Stimulated activated naive CD8-positive, alpha-beta T cell treated with anti-CD3 and anti-CD28 coated beads, Interleukin-15, amount 100 ng/mL, for 72 hours (primary cell): ENCODE measurements at places on chromosomes 4 and X.

GRCh38 chr4:30808276-30808675, 88.1 kb downstream of the PCDH7 start:
- DNase-seq, result no peak

DNA sequence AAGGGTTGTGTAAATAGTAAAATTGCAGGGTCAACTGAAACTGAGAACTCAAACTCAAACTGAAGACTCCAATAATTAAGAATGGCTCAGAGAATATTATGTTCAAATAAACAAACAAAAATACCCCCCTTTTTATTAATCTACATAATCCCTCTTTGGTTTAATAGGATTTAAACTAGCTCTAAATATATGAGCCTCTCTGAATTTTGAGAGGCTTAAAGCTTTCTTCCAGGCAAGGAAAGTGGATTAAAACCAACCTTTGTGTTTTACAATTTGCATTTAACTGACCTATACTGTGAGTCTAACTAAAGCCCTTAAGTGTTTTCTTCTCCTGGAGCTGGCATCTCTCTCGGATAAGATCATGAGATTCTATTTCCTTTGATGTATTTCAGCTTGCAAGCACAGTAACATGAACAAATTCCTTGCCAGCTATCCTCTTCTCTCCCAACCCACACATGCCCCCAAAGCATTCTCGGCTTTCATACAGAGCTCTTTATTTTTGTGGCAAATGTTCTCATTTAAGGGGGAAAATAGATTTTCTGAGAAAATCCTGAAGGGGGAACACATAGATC, 1310.8 kb upstream of the AGA start:
- DNase-seq, result no peak

- DNase-seq, result no peak
Observed at GRCh38 chr4:1375761-1376322, 28.8 kb downstream of the UVSSA start.

DNA sequence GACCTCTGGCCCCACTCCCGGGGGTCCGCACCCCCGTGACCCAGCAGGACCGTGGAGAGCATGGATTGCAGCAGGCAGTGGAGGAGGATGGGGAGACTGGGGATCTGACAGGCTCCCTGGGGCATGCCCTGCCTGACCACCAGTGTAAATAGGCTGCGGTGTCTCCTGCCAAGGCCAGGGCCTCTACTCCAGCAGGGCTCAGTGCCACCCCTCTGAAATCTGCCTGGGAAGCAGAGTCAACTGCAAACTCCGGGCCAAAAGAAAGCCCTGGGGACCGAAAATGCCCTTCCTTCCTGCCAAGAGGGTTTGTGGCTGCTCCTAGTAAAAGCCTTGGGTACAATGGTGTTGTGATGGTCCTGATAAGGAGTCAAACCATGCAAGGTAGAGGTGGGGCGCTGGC, 6.4 kb downstream of the ADRA2C start:
- no peak for DNase-seq

DNA sequence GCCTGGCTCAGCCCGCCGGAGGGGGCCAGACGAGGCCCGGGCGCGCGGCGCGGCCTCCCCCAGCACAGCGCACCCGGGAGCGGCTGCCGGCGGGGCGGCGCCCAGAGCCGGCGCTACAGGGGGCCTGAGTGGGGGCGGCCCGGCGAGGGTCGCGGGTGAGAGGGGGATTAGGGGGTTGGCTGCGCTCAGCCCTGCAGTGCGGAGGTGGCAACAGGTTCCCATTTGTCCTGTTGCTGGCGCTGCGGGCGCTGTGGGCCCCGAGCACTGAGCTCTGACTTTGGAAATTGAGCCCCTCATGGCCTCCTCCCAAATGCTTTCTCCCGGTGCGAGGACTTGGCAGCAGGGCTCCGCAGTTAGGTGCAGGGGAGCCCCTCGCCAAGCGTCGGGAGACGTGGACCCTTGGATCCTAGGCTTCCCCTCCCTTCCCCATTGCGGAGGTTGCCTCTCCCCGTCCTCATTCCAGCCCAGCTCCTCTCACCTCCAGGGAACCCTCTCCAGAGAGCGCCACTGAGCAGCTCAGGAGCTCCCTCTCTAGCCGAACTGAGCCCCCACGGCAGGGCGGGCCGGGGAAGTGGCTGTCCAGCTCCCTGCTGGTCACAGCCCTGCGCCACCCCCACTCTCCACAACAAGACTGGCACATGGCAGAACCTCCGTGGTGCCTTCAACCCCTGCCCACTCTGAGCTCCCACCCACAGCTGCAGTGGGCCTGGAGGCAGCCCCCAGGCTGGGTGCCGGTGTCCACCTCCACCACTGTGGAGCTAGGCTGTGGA, 2.5 kb upstream of the DUSP9 start:
- DNase-seq, result no peak

DNA sequence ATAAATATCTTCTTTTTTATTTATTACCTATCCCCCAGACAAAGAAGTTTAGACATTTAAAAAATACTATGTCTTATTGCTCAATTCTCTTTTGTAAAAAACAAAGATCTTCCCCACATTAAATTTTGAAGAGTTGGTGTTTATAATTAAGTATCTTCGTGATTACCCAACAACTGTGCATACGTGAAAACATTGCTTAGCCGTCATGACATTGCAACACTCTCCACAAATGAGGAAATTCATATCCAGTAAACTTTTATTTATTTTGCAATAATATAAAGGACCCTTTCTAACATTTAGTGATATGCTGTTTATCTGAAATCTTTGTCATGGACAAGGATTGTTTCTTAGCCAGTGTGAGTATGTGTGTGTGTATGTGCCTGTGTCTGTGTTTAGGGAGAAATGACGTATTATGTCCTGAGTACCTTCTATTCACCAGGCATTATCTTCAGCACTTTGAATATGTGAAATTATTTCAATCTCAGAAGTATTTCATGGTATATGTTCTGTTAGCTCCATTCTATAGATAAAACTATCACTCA, 26.1 kb upstream of the EREG start:
- no peak for DNase-seq

DNA sequence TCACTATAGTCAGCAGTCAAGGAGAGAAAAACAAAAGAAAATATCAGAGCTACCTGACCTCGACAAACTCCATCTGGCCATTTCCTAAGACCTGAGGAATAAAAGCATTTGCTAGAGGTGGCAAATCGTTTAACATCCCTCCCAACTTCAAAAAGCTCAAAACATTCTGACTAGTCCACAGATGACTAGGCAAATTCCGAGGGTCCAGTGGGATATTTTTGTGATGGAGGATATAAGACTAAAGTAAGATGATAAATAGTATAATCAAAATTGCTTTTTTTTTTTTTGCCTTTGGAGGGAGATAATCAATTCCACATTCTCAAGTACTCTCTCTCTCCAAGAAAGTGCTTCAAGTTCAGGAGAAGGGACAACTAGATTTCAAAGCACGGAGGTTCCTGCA, 119.1 kb upstream of the ETNPPL start:
- DNase-seq, result no peak

DNA sequence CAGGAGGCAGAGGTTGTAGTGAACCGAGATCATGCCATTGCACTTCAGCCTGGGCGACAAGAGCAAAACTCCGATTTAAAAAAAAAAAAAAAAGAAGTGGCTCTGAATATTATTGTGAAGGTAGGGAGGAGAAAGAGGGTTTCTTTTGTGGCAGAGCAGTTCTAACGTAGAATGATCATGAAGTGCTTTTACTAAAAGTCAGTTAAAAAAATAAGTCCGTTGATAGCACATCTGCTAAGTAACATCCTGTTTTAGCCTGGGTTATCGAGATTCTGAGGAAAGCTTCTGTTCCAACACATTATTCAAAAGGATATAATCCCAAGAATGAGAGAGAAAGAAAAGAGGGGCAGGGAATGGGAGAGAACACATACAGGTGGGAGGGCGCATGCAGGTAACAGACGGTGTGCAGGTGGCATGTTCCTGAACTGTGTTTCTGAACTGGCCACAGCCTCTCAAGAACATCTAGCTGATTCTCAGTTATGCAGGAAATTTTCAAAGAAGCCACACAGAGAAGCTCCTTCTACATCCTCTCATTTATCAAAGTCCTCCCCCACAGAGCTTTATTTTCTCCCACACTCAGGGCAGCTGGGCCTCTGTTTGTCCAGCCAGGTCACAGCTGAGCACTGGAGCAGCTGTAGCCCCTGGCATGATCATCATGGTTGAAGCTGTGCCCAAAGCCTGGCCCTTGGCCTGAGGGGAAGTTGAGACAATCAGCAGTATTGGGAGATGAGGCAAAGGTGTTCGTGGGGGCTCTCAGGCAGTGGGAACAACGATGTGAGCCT, 342.3 kb downstream of the ZNF674 start:
- DNase-seq, result no peak

GRCh38 chr4:87165892-87166291, 54.5 kb downstream of the KLHL8 start:
- no peak for DNase-seq

DNA sequence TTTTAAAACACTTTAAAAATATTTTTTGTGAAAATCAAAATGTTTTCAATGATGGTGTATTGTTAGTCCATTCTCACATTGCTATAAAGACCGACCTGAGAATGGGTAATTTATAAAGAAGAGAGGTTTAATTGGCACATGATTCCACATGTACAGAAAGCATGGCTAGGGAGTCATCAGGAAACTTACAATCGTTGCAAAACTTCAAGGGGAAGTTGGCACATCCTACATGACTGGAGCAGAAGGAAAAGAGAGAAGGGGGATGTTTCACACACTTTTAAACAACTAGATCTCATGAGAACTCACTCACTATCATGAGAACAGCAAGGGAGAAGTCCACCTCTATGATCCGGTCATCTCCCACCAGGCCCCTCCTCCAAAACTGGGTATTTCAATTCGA, 110.7 kb downstream of the TMEM47 start:
- no peak for DNase-seq

GRCh38 chr4:33107814-33108213, 2387.6 kb downstream of the PCDH7 start:
- no peak for DNase-seq

DNA sequence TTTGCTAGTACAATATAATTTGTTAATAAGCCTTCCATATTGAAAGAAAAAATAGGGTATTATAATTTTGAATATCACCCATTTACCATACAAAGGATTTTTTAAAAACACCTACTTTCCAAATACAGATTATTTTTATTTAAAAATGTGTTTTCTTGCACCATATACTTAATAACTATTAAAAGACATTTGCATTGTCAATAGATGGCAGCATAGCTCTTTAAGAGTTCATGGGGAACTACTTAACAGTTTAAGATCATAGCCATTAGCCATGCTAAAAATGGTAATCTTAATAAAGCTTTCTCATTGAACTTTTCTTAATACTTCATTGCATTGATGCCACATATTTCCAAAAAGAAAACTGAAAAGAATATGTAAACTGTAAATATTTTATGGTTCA, 1995.9 kb downstream of the C4orf33 start:
- no peak for DNase-seq

DNA sequence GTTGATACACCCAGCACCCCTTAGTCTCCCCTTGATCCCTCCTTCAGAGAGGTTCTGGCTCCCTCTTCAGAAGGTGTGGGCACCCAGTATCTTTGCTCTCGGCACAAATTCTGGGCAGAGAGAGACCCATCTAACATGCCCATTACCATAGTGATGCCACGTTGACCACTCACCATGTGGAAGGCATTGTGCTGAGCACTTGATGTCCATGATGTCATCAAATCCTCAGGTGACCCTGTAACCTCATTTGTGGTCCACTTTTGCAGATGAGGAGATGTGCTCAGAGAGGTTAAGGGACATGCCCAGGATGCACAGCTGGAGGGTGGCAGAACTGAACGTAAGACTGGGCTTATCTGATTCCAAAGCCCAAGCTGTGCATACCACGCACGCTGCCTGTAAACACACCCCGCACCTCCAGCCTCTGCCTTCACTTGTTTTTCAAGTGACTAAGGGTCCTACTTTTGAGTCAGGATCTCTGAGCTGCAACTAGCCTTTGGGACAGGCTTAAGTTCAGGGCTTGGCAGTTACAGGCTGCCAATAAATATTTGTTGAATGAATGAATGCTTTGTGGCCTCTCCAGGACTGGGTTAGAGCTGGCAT, 55.2 kb downstream of the HTRA3 start:
- no peak for DNase-seq

- no peak for DNase-seq
Observed at GRCh38 chr4:105343146-105343931, 130.5 kb downstream of the PPA2 start.

- DNase-seq, result no peak
Observed at GRCh38 chrX:38081909-38082308, 75.6 kb downstream of the SYTL5 start.

DNA sequence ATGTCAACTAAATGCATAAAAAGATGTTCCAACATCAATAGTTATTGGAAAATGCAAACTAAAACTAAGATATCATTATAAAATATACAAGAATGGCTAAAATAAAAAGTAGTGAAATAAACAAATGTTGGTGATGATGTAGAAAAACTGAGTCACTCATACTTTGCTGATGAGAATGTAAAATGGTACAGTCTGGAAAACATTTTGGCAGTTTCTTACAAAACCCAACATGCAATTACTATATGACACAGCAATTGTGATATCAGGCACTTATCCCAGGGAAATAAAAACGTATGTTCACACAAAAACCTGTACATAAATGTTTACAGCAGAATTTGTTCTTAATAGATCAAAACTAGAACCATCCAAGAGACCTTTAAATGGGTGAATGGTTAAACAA, 182.6 kb downstream of the RTL9 start:
- no peak for DNase-seq

DNA sequence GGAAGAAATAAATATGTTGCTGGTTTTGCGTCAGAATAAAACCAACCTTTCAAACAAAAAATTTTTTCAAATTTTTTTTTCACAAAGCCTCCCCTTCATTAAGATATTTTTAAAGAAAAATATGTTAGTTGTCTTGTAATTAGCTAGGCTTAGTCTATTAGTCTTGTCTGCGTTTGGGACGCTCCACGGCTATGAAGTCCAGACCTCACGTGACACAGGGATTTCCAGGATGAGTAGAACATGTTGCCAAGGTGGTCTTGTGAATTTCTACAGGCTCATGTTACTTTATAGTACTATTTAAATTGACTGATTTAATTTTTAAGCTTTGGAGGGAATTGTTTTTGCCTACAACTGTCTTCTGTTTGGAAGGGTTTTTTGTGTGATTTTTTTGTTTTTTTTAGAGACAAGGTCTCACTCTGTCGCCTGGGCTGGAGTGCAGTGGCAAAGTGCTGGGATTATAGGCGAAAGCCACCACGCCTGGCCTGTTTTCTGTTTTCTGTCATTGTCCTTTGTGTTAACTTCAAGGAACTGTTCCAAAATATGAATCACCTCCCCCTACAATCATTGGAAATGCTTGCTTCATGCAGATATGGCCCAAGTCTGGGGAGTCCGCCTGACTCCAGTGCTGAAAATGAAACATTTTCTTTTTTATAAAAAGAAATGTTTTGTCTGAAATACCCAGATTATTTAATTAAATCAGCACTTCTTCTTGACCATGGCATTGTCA, 26.2 kb downstream of the TMEM144 start:
- no peak for DNase-seq

DNA sequence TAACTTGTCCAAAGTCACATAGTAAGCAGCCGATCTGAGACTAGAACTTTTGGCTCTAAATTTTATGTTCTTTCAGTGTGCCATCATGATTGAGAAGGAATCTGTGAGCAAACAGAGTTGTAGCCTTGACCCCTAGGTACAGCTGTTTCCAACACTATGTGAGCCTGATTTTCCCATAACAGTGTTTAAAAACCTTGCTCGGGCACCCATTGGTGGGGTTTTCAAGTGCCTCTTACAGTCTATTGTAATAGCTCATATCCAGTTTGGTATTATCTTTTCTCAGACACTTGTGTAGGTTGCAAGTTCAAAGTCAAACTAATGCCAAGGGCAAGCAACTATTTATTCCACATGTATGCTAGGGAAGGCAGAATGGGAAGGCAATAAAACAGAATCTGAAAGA, 467.9 kb downstream of the INPP4B start:
- DNase-seq, result no peak
